ENCODE measurements at places on chromosomes 5 and 9.

DNA sequence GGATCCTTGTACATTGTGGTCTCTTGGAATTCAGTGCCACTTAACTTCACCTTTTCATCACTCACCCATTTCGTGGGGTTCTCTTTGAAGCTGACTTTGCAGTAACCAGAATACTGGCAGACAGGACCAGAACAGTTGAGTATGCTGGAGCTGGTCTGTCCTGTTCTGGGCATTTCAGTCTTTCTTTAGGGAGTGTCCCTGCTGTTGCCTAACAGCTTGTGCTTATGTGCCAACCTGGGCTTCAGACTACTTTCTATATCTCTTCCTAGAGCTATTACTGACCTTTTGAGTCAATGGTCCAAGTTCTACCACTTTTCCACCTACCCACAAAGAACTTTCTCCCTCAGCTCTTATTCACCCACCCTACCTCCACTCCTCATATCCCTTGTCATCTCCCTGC is 10.0 kb upstream of the INSL6 start:
- no peak for DNase-seq

GRCh38 chr5:139640421-139641115 is 7.6 kb upstream of the CXXC5 start:
- no peak for DNase-seq

DNA sequence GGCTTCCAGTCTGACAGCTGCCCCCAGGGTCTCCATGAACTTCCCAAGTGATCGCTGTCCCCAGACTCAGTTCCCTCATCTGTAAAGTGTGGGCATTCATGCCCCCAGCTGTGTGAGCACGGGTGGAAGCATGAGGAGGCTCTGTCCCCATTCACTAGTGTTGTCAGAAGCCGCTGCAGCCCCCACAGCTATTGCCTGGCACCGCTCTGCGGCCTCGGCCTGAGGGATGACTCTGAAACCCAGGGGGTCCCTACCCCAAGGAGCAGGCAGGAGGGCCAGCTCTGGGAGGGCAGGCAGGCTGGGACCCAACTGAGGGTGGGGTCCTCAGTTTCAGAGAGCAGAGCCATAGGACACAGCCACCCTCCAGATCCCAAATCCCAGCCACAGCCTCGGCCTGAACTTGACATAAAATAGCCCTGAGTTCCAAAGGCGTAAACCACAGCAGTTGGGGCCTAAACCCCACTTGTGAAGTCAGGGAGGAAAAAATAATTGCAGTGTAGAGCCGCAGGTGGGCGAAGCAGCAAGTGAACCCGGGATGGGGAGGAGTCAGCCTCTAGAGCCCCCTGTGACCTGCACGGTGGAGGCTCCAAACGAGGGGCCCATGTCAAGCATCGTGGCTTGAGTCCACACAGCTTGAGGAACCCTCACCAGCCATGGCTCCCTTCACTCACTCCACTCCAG is 66.0 kb upstream of the ADAMTS2 start:
- no peak for DNase-seq

- no peak for DNase-seq
These were observed 2.8 kb upstream of the ADAMTS12 start for GRCh38 chr5:33894566-33894965.

GRCh38 chr5:138157626-138158025 is 18.4 kb upstream of the NME5 start:
- DNase-seq = no peak
